SK-N-DZ (cell line): ENCODE measurements at places on chromosomes 16 and 17.

DNA sequence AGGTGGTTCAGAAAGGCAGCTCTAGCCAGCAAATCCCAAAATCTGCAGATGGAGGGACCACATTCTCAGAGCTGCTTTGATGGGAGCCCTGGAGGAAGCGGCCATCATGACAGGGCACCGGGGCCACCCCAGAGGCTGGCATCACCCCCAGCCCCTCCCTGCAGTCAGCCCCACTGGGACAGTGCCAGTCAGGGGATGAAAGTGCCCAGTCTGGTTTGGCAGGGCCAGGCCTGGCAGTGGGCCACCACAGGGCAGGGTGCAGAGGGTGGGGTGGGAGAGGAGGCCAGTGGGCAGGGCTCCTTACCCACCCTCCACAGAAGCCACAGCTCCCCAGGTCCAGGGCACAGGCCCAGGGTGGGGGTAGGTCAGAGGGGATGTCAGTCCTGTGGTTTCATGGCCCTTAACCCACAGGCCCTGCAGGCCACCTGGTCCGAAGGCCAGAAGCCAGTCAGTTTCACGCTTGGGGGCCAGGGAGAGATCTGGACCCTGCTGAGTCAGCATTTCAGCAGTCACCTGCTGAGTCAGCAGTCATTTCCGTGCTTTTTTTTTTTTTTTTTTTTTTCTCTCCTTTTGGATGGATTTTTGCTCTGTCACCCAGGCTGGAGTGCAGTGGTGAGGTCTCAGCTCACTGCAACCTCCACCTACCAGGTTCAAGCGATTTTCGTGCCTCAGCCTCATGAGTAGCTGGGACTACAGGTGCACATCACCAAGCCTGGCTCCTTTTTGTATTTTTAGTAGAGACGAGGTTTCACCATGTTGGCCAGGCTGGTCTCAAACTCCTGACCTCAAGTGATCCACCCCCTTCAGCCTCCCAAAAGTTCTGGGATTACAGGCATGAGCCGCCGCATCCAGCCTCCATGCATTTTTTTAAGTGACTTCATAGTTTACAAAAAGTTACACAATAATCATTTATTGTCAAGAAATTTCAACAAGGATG lies 10.4 kb downstream of the SLC25A10 start:
- no peak for DNase-seq

DNA sequence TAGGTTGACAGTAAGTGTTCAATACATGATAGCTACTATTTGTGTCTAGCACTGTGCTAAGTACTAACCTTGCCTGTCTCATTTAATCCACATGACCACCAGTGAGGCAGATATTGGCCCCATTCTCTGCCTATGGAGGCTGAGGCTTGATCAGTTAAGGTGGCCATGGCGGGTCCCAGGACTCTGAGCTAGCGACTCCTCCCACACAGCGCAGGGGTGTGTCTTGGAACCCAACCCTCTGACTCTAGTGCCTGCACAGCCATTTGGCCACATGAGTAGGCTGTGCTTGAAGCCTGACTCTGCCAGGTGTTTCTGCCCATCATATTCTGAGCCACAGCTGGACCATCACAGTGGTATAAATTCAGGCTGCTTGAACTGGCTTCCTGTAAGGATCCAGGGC lies 6.4 kb downstream of the NHERF1 start:
- no peak for DNase-seq

- DNase-seq, result no peak
Measured at GRCh38 chr17:46925185-46925868, 2.4 kb downstream of the GOSR2 start.

DNA sequence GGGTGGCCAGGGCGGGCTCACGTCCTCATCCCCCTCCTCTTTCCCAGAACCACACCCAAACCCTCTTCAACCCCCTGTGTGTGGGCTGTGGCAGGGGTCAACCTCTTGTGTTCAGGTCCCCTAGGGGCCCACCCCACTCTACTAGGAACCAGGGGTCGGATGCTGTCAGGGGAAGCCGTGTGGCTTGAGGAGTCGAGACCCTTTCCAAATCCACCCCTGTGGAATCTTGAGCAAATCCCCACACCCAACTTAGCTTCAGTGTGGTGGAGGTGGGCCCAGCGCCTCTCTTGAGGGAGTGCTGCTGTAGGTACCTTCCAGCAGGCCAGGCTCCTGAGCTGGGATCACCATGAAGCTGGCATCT lies 121.5 kb downstream of the MRM1 start:
- DNase-seq, result no peak

GRCh38 chr17:5915337-5915736 lies 154.8 kb upstream of the WSCD1 start:
- DNase-seq, result no peak

DNA sequence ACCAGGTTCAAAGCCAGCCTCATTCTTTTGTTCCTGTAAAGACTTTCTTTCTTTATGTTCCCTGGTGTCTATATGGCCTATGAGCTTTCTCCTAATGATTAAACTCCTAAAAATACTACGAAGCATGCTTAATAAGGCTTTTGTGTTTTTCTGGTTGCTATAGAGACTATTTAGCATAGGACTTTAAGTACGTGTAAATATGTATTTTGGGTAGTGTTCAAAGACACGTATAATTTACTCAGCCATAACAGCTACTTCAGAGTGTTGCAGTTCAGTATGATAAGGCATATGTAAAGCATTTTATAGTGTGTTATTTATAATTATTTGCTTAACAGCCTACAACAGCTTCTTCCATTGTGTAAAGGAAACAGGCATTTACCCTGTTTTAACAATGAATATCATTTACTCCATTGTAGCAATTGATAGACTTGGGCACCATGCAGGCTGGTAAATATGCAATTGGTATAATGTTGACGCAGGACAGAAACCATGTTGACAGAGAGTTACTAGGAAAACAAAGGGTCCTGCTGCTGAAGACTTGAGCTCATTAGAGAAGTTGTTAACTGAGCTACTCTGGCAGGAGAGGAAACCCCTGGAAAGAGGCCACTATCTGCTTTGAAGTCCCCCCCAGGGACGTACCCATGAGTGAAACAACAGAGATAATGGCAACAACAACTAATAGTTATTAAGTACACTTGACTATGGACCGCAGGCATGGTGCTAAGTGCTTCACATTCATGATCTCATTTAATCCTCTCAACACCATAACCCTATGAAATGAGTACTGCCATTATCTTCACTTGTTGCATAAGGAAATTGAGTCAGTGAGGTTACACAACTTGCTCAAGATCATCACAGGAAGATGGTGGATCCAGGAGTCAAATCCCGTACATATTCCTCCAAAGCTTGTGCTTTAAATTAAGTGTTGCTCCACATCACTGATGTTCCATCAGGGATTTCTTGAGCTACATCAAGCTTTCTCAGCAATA lies 342.2 kb upstream of the DYNLRB2 start:
- no peak for DNase-seq

GRCh38 chr16:9761870-9762269 lies 420.4 kb downstream of the GRIN2A start:
- DNase-seq, result no peak

- no peak for DNase-seq
Measured at GRCh38 chr17:63832455-63832854, 5.0 kb upstream of the FTSJ3 start.

GRCh38 chr16:77113835-77114234 lies 77.2 kb upstream of the MON1B start:
- no peak for DNase-seq

GRCh38 chr17:2194889-2195335 lies 108.7 kb downstream of the SMG6 start:
- no peak for DNase-seq

DNA sequence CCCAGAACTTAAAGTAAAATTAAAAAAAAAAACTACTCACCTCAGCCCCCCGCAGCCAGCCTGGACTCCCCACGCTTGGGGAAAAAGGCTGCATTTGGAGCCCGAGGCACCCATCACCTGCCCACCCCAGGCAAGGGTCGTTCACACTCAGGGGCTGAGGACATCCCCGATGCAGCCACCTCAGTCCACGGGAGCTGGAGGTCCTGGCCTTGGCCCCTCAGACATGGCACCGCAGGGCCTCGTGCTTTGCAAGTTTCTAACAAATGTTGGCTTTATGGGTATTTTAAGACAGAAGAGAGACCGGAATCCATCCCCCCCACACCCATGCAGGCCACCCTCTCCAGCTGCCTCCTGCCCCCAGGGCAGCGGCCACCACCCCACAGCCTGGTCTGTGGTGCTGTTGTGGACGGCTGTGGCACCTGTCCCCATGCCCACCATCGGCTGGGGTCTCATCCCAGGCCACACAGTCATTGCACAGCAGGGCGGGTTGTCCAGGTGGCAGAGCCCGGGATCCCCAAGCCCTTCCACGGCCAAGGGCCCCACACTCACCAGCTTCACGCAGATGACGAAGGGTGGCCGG lies 116.4 kb upstream of the ZNF750 start:
- DNase-seq, result no peak

DNA sequence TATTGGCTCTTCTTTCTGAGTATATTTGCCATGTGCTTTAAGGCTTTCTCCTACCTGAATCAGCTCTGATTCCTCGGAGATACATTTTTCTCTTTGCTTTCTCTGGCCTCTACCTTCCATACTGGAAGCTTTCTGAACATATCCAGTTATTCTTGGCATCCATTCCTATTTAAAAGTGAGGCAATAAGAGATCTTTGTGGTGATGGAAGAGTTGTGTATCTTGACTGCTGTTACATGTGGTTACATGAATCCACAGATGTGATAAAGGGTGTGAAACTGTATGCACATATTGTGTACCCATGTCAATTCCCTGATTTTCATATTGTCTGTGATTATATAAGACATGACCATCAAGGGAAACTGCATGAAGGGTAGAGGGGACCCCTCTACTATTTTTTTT lies 24.4 kb downstream of the UBE2O start:
- DNase-seq, result no peak

DNA sequence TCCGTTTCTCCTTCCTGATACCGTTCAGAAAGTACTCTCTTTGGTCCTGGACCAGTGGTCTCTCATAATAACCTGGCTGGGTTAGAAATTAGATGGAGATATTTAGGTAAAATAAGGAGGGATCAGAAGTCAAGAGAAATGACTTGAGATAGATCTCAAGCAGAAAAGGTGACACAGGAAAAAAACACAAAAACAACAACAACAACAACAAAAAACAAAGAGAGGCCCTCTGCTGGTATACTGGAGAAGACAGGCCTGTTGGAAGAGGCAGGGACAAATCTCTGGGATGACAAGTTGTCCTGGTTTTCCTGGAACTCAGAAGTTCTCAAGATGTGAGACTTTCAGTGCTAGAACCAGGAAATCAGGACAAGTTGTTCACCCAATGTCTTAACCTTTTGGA lies 430.5 kb downstream of the SHISA9 start:
- DNase-seq, result no peak

DNA sequence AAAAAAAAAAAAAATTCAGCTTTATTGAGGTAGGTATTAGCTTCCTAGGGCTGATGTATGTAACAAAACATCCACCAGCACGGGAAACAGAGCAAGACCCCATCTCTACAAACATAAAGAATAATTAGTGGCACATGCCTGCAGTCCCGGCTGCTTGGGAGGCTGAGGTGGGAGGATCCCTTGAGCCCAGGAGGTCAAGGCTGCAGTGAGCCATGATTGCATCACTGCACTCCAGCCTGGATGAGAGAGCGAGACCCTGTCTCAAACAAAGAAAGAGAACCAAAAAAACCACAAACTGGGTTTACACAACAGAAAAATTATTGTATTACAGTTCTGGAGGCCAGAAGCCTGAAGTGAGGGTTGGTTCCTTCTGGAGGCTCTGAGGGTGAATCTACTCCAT lies 4.0 kb upstream of the MMP25 start:
- no peak for DNase-seq
